ENCODE measurements at places on chromosomes 6 and 20. TPM values are rescaled to one million over a fixed set of nuclear protein-coding genes. Genes with fewer than 3 reads are reported as not detected.
A peak's percentile ranks its signal among the peaks of the same experiment; 100 is the strongest.

DNA sequence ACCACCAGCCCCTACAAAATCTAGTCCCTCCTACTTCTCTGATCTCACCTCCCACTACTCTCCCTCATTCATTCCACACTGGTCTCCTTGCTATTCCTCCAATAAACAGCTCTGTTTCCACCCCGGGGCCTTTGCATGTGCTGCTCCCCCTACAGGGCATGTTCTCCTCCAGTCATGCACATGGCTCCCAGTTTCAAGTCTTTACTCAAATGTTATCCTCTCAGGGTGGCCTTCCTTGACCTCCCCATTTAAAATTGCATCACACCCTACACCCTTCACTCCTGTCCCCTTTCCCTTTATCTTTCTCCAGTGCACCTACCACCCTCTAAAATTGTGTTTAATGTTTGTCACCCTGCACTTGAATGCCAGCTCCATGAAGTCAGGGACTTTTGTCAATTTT lies 174.5 kb downstream of the MRPL14 start:
- H3K27me3 ChIP-seq, result no peaks in the 10 kb centered on the region
- H3K27ac ChIP-seq, result no peak overlapping the region
- DNase-seq, result no peak
- H3K4me3 ChIP-seq, result no peak overlapping the region
- no peaks in the 10 kb centered on the region for H3K4me1 ChIP-seq
- no peaks in the 10 kb centered on the region for H3K36me3 ChIP-seq

- H3K27ac ChIP-seq, result no peak overlapping the region
- no peak for DNase-seq
- no peaks in the 10 kb centered on the region for H3K4me1 ChIP-seq
Measured at GRCh38 chr20:48489046-48489463, 338.7 kb downstream of the PREX1 start.

- no peak overlapping the region for H3K4me3 ChIP-seq
- no peak overlapping the region for H3K27ac ChIP-seq
- H3K4me1 ChIP-seq, result no peaks in the 10 kb centered on the region
- DNase-seq, result no peak
- no peaks in the 10 kb centered on the region for H3K27me3 ChIP-seq
- no peaks in the 10 kb centered on the region for H3K36me3 ChIP-seq
Measured at GRCh38 chr6:162290846-162291465, 436.6 kb downstream of the PRKN start.

GRCh38 chr6:117448732-117449485 lies 23.2 kb upstream of the ROS1 start:
- no peak for DNase-seq
- no peaks in the 10 kb centered on the region for H3K4me1 ChIP-seq
- peaks cover 3% of the 10 kb centered on the region for H3K27me3 ChIP-seq
- no peak overlapping the region for H3K27ac ChIP-seq

GRCh38 chr6:158604048-158604406 lies 40.5 kb downstream of the DYNLT1 start:
- H3K27me3 ChIP-seq, result no peaks in the 10 kb centered on the region
- no peak for DNase-seq
- peaks cover 12% of the 10 kb centered on the region for H3K36me3 ChIP-seq
- no peak overlapping the region for H3K4me3 ChIP-seq
- H3K4me1 ChIP-seq, result no peaks in the 10 kb centered on the region
- H3K27ac ChIP-seq, result no peak overlapping the region

GRCh38 chr6:139518556-139519091 lies 144.2 kb upstream of the CITED2 start:
- no peaks in the 10 kb centered on the region for H3K27me3 ChIP-seq
- no peak for DNase-seq
- H3K4me1 ChIP-seq, result no peaks in the 10 kb centered on the region
- H3K36me3 ChIP-seq, result no peaks in the 10 kb centered on the region
- no peak overlapping the region for H3K4me3 ChIP-seq

DNA sequence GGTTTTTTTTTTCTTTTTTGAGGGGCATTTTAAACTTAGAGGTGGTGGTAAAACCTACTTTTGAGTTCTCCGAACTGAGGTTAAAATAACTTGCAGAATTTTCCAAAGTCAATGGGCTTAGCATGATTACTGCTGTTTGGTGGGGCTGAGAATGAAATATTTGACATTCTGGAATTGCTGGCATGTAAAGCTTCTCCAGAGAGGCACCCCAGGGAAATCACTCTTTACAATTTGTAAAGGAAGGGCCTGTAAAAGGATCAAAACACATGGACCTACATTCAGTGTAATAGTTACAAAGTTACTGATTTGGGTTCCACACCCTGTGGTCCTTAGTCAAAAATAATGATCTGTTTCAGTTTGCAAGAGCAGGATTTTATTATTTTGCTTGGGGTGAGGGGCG lies 5.5 kb downstream of the FAM217B start:
- H3K36me3 ChIP-seq, result no peaks in the 10 kb centered on the region
- H3K4me1 ChIP-seq, result peaks cover 12% of the 10 kb centered on the region
- H3K27me3 ChIP-seq, result no peaks in the 10 kb centered on the region
- no peak overlapping the region for H3K27ac ChIP-seq
- no peak for DNase-seq

CAP2 gene
- not detected for total RNA-seq

DNA sequence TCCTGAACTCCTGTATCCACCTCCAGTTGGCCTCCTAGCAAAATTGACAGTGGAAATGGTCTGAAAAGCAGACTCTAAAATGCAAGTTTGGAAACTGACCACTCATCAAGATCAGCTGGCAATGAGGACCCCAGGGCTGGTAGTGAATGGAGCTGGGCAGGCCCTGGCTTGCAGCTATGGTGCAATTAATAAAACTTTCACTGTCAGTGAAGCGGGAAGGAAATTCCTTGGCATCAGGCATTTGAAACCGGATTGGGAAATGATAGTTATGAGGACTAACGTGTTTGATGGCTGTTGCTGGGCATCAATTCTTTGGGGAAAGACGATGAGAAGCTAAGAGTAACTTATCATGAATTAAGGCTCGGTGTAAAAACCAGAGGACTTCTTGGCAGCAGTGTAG lies 19.1 kb downstream of the SIRPB1 start:
- no peak for DNase-seq
- H3K4me3 ChIP-seq, result no peak overlapping the region
- no peaks in the 10 kb centered on the region for H3K27me3 ChIP-seq
- H3K4me1 ChIP-seq, result no peaks in the 10 kb centered on the region
- no peak overlapping the region for H3K27ac ChIP-seq
- peaks cover 2% of the 10 kb centered on the region for H3K36me3 ChIP-seq

ACSS2 gene
- 34.7 TPM for total RNA-seq

GSTA3 gene
- not detected for total RNA-seq

DNA sequence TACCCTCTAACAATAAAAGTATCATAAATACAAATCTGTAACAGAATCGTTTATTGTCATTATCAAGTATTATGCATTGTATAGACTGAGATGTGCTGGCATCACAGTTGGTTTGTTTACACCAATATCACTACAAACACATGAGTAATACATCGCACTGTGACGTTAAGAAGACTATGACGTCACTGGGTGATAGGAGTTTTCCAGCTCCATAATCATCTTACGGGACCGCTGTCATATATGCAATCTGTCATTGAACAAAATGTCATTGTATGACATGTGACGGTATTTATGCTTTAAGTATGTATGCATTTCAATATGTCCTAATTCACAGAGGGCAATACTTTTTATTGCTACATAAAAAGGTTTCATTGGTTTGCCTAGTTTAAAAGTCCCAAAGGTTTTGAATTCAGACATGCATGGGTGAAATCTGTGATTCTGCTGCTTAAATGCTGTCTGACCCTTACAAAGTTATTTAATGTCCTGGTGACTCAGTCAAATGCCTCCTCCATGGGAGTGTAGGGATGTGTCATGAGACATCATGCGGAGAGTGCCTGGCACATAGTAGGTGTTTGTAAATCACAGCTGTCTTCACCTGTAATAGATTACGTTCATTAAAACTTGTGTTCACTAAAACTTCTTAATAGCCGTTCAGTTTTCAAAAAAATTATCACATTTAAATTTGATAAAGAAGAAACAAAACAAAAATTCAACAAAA lies 160.7 kb upstream of the PDE10A start:
- no peak overlapping the region for H3K4me3 ChIP-seq
- DNase-seq, result no peak
- peaks cover 16% of the 10 kb centered on the region for H3K27me3 ChIP-seq
- H3K4me1 ChIP-seq, result no peaks in the 10 kb centered on the region
- H3K36me3 ChIP-seq, result no peaks in the 10 kb centered on the region

DNA sequence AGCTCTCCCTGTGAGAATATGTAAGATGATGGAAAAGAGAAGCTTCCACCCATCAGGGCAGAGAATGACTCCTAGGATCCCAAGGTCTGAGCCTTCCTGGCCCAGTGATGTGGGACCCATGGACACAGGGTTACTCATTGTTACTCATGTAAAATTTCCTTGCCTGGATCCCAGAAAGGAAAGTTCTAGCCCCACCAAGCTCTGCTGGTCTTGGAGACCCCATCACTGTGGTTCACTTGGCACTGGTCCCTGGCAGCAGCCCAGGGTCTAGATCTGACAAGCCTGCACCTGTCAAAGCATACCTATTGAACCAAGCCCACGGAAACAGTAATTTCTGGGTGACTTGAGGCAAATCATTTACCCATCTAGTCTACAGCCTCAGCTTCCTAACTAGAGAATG lies 22.1 kb downstream of the MDGA1 start:
- H3K36me3 ChIP-seq, result no peaks in the 10 kb centered on the region
- no peak overlapping the region for H3K4me3 ChIP-seq
- DNase-seq, result no peak
- H3K27ac ChIP-seq, result no peak overlapping the region
- peaks cover 9% of the 10 kb centered on the region for H3K27me3 ChIP-seq

GRCh38 chr20:1375515-1375914 lies 17.3 kb downstream of the FKBP1A start:
- DNase-seq, result no peak
- peaks cover 25% of the 10 kb centered on the region for H3K4me1 ChIP-seq
- peaks cover 40% of the 10 kb centered on the region for H3K36me3 ChIP-seq
- H3K27ac ChIP-seq, result no peak overlapping the region
- H3K27me3 ChIP-seq, result no peaks in the 10 kb centered on the region

DNA sequence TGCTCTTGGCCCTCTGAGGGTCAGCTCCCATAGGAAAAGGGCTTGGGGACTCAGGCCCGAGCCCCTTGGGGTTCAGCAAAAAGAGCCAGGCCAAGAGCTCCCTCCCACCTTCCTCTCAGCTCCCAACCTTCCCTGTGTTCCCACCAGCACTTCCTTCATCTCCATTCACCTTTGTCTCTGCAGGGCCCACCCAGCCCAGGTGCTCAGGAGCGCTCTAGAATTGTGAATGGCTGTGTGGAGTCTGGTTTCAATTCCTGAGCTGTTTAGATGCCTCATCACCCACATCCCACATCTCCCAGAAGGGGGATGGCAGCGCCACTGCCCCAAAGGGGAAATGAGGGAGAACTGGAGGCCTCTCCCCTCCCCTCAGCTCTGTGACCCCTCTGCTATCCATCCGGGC lies 7.7 kb downstream of the GRM4 start:
- no peaks in the 10 kb centered on the region for H3K36me3 ChIP-seq
- H3K4me1 ChIP-seq, result no peaks in the 10 kb centered on the region
- H3K4me3 ChIP-seq, result no peak overlapping the region
- peaks cover 97% of the 10 kb centered on the region for H3K27me3 ChIP-seq

DNA sequence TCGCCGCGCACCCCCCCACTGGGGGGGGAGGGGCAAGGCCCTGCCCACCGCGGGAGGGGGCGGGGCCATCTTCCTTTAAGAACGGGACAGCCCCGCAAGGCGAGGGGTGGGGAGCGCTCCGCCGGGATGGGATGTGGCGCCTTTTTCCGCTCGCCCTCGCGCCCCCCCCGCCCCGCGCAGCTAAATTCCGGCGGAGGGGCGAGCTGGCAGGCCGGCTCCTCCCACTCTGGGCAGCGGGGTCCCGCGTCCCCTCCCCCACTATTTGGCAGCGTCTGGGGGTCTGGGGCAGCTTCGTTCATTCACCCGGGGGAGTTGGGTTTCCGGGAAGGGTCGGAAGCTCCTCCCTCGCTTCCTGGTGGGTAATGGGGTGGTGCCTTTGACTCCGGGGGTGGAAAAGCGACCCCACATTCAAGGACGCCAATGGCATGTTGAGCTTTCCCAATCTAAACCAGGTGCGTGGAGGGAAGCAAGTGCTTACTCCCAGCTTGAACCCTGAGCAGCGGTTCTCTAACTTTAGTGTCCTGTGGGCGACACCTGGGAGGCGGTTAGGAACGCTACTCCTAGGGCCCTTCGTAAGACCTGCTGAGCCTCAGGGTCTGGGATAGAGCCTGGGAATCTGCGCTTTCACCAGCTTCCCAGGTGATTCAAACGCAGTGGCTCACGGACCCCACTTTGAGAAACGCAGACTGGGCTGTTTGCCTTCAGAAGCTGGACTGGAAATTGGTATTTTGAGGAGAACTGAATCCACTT lies 927 bp downstream of the ASXL1 start:
- peak; percentile 60 for DNase-seq
- H3K27me3 ChIP-seq, result no peaks in the 10 kb centered on the region
- peaks cover 27% of the 10 kb centered on the region for H3K4me1 ChIP-seq
- H3K4me3 ChIP-seq, result peak overlapping the region; percentile 79

KHDRBS2 gene
- total RNA-seq, result 0.49 TPM

FAM135A gene
- total RNA-seq, result 7.2 TPM

- H3K4me3 ChIP-seq, result no peak overlapping the region
- no peaks in the 10 kb centered on the region for H3K36me3 ChIP-seq
- no peaks in the 10 kb centered on the region for H3K27me3 ChIP-seq
- DNase-seq, result no peak
Measured at GRCh38 chr6:137941995-137942394, 74.9 kb downstream of the TNFAIP3 start.

- no peak overlapping the region for H3K4me3 ChIP-seq
- H3K4me1 ChIP-seq, result no peaks in the 10 kb centered on the region
- no peak for DNase-seq
- no peaks in the 10 kb centered on the region for H3K27me3 ChIP-seq
Measured at GRCh38 chr20:10509376-10509775, 74.3 kb downstream of the SLX4IP start.

GRCh38 chr6:169212436-169212835 lies 41.2 kb downstream of the THBS2 start:
- H3K27me3 ChIP-seq, result no peaks in the 10 kb centered on the region
- H3K27ac ChIP-seq, result peak overlapping the region; percentile 29
- DNase-seq, result no peak
- H3K4me1 ChIP-seq, result peaks cover 5% of the 10 kb centered on the region

DNA sequence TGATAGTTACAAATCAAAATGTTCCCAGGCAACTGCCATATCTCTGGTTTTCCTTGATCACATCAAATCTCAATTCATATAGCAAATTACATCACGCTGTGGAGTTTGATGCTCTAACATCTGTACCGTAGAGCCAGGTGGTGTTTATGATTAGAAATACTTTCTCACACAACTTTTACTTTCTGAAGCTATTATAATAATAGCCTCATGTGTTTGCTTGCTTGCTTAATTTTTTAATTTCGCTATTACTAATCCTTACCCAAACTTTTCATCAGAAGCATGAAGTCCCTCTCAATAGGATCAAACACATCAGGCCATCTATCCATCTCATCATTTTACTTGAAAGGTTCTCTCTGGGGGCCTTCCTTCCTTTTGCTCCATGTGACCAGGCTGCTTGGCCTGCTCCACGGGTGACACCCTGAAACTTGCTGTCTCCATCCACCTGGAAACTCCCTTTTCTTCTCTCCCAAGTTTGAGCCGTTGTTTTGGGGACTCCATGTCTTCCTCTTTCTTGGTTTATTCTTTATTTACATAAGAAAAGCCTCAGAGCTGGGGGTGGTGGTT lies 75.4 kb downstream of the ADAT2 start:
- no peaks in the 10 kb centered on the region for H3K4me1 ChIP-seq
- DNase-seq, result no peak
- H3K27me3 ChIP-seq, result no peaks in the 10 kb centered on the region
- no peak overlapping the region for H3K27ac ChIP-seq

GRCh38 chr6:148140772-148141557 lies 201.7 kb upstream of the SASH1 start:
- H3K27me3 ChIP-seq, result peaks cover 5% of the 10 kb centered on the region
- no peaks in the 10 kb centered on the region for H3K36me3 ChIP-seq
- DNase-seq, result no peak
- no peak overlapping the region for H3K4me3 ChIP-seq
- peaks cover 2% of the 10 kb centered on the region for H3K4me1 ChIP-seq

Data from T-cell (primary cell).